Activated T-helper 1 cell treated with Interleukin-2 at 50 U/mL for 16 hours (primary cell): ENCODE measurements at places on chromosomes 4 and X.

- DNase-seq, result no peak
Measured at GRCh38 chr4:88107406-88108107, 50.9 kb downstream of the ABCG2 start.

GRCh38 chr4:187865914-187866313, 129.7 kb upstream of the ZFP42 start:
- DNase-seq, result no peak

- DNase-seq, result no peak
Measured at GRCh38 chrX:154057791-154058190, 38.1 kb upstream of the IRAK1 start.

DNA sequence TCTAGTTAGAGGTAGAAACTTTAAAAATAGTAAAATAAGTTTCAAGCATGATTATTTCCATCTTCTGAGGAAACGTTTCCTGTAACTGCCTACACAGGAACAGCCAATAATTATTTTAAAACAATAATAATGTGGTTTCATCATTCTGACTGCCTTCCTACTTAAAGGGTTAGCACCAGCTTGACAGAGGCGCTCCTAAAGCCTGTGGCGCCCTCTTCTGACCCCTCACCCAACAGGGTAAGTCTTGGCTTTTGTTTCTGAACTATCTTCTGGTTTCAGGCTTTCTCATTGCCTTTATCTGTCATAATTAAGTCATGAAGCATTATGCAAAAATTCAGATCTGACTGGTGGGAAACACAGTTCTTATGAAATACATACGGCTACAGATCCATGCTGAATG, 96.7 kb downstream of the ITM2A start:
- peak; percentile 47 for DNase-seq

GRCh38 chrX:48883729-48884128, 13.8 kb downstream of the TIMM17B start:
- DNase-seq, result no peak

DNA sequence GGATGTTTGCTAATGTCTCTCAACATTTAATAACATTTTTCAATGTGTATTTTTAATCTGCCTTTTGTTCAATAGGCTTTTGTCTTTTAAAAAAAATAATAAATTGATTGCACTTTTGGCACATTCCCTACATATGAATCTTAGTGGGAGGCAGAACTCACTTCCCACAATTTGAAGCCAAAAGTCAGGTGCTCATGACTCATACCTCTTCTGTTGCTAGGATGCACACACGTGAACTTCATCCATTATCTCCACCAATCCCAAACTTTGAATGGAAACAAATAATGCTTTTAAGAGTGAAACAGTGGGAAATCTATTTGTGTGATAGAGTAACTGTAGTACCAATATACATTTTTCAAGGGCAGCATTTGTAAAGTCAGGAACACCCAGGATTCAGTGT, 260.5 kb downstream of the IQCM start:
- DNase-seq, result no peak

- DNase-seq, result no peak
Measured at GRCh38 chr4:15402146-15402545, 25.7 kb upstream of the C1QTNF7 start.

GRCh38 chrX:145716226-145716625, 101.4 kb upstream of the SLITRK2 start:
- no peak for DNase-seq

DNA sequence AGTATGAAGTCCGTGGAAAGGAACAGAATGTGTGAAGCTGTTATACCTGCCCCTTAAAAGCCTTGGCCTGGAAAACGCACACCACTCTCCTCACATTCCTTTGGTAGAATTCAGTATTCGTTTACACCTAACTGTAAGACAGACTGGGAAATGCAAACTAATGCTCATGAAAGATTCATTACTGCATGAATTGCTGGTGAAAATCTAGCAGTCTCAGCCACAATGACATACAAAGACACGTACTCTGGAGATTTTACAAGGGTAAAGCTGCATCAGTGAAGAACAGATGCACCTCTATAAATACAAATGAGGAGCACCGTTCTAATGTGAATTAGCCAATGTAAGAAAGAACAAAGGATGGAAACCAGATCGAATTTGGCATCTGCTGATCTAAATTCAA, 2051.3 kb downstream of the PCDH7 start:
- no peak for DNase-seq

- DNase-seq, result no peak
Measured at GRCh38 chr4:182212211-182212761, 30.9 kb upstream of the TENM3 start.

- no peak for DNase-seq
Measured at GRCh38 chr4:19807505-19807904, 444.2 kb upstream of the SLIT2 start.

DNA sequence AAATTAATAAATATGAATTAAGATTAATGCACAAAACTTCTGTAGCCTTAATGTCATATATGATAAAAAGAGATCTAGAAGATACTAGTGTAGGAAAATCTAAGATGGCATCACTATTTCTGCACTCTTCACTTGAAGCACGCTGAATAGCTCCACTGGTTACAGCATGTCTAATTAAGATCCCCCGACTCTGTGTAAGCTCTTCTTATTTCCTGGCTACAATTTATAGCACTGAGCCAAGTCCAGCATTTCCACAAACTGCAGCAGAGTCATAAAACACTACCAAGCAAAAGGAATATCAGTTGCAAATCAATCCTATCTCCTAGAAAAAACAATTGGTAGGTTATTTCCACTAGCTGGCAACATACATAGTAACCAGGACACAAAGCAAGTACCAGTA, 1.3 kb upstream of the CCNA2 start:
- DNase-seq, result no peak

GRCh38 chr4:147590249-147590920, 26.8 kb upstream of the TMEM184C start:
- no peak for DNase-seq

DNA sequence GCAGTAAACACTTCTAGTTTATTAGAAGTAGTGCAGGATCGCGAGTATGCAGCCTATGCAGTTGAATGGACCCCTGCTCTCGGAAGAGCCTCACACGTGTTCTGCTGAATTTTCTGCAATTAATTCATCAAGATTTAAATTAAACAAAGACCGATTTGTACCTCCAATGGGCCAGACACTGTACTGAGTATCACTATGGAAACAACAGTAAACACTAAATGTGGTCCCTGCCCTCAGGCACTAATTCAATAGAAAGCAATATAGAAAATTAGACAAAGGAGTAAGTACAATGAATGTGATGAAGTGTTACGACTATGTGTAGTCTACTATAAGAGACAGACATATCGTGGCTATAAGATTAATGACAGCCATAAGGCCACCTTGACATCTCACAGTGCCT, 740.3 kb upstream of the FRG1 start:
- DNase-seq, result no peak

- DNase-seq, result no peak
Measured at GRCh38 chr4:70833675-70834074, 6.0 kb downstream of the GRSF1 start.

DNA sequence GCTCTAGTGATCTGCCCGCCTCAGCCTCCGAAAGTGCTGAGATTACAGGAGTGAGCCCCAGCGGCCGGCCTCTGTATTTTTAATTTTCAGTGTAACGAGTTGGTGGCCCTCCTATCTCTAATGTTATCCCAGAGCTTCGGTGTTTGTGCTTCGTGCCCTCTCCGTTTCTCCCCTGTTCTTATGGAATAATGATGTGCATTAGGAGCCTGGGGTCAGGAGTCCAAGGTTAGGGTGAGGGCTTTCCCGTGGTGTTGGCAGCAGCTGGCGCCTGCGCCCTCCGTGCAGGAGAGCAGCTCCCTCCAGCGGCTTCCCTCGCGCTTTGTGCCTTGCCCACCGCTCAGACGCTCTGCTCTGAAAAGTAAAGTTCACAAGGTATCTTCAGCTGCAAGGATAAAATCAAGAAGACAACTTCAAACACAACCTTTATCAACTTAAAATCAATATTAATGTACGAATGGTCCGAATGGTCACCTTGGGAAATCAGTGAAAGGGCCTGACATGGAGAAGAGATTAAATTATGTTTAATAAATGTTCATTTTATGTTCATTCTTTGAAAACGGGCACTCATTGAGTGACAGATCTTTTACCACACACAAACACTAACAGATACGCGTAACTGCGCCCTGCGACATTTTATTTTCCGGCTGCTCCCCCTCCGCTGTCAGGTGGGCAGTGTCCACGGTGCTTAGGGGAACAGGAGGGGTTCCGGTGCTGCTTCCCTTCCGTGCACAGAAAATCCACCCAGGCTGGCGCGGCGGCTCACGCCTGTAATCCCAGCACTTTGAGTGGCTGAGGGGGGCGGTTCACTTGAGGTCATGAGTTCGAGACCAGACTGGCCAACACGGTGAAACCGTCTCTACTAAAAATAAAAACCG, 62.4 kb downstream of the TRAPPC11 start:
- peak; percentile 30 for DNase-seq

DNA sequence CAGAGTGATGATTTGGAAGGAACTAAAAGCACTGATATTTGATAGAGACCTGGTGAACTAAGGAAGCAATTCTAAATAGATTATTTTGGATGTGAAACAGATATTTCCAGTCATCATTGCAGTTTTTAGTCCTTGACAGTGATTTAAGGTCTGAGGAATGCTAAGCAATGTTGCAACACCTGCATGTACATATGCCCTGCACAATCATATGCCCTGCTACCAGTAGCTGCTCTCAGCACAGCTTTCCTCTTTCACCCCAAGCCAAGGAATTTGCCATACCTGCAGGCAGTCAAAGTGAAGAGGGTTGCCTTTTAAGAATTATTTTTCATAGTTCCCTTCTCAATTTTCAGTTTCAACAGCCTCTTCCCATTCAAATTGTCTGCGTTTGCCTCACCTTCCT, 8.7 kb upstream of the FAM47A start:
- DNase-seq, result no peak

GRCh38 chrX:39158801-39159657, 357.8 kb downstream of the MID1IP1 start:
- DNase-seq, result no peak

DNA sequence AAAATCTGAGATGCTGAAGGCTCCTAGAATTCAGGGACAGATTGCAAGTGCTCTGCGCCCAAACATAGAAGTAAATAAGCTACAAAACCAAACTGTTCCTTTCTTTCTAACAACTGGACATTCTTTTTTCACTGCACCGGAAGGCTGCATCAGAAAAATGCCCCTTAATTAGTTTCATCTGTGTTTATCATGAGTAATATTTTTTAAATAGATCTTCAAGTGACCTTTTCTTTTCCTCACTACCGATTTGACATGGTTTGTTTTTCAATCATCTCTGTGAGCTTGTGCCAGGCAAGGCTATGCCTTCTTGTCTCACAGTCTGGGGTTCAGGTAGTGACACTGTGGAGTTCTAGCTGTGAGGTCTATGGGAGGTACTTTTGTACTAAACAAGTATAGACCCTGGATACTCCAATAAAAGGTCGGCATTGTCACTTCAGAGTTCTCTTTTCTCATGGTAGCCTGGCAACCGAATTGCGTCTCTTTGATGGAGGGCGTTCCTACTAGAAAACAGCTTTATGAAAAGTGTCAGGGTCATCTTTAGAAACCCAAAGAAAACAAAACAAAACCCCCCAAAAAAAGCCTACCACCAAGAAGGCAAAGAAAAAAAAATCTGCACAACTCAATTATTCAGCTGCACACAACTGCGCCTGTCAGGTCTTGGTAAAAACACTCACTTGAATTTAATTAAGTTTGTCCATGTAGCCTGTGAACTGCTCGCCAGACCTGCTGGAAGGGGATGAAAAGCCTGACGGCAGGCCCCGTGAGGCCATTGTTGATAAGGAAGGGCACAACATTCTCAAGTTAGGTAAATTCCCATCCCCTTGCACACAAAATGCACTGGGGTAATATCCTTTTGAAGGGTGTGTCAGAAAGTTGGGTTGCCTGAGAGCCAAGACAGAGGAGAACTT, 22.8 kb upstream of the ADAMTS3 start:
- no peak for DNase-seq

- no peak for DNase-seq
Measured at GRCh38 chr4:139163806-139164206, 13.2 kb downstream of the ELF2 start.

- no peak for DNase-seq
Measured at GRCh38 chr4:78602334-78602733, 50.8 kb downstream of the ANXA3 start.

DNA sequence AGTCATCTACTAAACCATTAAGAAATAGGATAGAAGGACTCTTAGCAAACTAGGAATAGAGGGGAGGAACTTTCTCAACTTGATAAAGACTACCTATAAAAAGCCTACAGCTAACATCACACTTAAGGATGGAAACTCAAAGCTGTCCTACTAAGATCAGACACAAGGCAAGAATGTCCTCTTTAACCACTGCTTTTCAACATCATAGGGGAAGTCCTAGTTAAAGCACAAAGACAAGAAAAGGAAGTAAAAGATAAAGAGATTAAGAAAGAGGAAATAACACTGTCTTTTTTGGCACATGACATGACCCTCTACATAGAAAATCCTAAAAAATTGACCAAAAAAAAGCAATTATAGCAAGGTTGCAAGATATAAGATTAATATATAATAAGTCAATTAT, 136.6 kb downstream of the FBXW7 start:
- no peak for DNase-seq

DNA sequence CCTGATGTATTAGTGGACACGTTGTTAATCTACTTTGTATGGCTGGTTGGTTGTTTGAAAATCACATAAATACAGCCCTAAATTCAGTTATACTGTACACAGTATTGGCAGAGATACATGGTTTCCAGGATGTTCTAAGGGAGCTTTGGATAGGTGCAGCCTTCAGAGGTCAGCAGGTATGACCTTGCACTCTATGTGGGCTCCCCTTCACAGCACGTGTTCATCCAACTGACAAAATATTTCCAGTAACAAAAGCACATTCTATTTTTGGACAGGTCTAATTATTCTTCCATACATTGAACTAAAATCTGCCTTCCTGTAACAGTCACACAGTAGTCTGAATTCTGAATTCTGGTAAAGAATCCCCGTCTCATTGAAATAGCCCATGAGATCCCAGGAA, 92.8 kb upstream of the RAPGEF2 start:
- DNase-seq, result no peak

DNA sequence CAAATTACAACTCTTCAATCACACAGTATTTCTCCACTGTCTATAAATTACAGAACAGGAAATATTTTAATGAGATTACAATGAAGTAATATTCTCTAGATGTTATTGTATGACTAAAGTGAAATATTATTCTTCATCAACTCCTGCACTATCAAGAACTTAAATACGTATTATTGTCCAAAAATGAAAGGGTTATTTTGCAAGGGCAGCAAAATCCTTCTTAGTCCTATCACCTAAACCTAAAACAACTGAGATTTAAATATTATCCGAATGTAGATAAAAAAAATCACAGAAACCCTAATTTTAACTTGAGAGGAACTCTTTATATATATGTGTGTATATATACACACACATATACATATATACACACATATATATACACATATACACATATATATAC, 4.9 kb downstream of the UBA6 start:
- no peak for DNase-seq

GRCh38 chr4:39062094-39062769, at the start of gene KLHL5:
Gene KLHL5, plus strand, starts transcription at chr4:39062232. Its CDS starts 421 bp downstream, at chr4:39062653.
- no peak for DNase-seq

GRCh38 chr4:80532674-80533333, 197.3 kb downstream of the CFAP299 start:
- no peak for DNase-seq

- DNase-seq, result no peak
Measured at GRCh38 chr4:148255344-148255720, 186.9 kb downstream of the NR3C2 start.

GRCh38 chr4:70583952-70584834, 7.9 kb upstream of the AMBN start:
- no peak for DNase-seq

- no peak for DNase-seq
Measured at GRCh38 chrX:14798805-14799397, 74.0 kb downstream of the FANCB start.

- no peak for DNase-seq
Measured at GRCh38 chr4:76559236-76560071, 124.4 kb downstream of the SHROOM3 start.
